ENCODE measurements at places on chromosomes 6 and 20.

DNA sequence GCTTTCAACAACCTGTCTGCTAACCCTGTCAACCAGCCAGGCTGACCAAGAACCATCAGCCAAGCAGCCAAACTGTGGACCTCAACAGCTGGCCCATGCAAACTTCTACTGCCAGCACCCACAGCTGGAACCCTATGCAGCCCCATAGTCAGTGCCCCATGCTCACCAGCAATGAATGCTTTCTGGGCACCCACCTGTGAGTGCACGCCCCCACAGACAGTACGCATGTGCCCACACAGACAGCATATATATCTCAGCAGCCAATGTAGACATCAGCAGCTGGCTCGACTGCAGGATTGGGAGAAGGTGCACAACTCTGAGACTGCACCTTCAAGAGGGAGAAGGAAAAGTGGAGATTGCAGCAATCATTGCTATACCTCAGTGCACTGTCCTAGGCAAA is 1534.6 kb downstream of the GRIK2 start:
- DNase-seq, result no peak

GRCh38 chr6:99492092-99492491 is 23.1 kb downstream of the USP45 start:
- no peak for DNase-seq

GRCh38 chr6:157346373-157346772 is 23.1 kb upstream of the TMEM242 start:
- no peak for DNase-seq

DNA sequence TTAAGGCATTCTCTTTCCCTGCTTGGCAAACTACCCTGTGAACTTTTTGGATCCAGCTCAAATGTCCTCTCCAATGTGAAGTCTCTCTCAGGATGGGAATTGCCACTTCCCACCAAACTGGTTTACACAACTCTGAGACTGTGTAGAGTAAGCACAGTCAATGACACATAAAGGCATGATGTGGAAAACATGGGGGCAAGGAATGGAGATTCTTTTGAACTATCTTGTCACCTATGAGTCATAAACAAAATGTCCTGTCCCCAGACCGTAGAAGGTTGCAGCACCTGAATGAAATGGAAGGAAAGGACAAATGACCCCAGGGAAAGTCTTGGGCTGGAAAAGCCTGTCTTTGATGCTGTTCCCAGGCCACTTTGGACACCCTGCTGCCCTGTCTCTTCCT is 11.0 kb upstream of the KIF13A start:
- no peak for DNase-seq
